Body of pancreas (tissue), 4 donors: ENCODE measurements at places on chromosomes 5 and 9. TPM values are rescaled to one million over a fixed set of nuclear protein-coding genes. Genes with fewer than 3 reads are reported as not detected.

Gene KIF20A
- total RNA-seq: not detected

Gene CARD9
- 0.78 TPM for total RNA-seq

- DNase-seq: no peak
Measured at GRCh38 chr5:79256563-79256962, 20.6 kb downstream of the JMY start.

DNA sequence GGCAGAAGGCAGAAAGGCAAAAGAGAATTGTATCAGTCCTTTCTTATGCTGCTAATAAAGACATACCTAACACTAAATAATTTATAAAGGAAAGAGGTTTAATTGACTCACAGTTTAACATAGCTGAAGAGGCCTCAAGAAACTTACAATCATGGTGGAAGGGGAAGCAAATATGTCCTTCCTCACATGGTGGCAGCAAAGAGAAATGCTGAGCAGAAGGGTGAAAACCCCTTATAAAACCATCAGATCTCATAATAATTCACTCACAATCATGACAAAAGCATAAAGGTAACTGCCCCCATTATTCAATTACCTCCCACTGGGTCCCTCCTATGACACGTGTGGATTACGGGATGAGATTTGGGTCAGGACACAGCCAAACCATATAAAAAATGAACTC lies 312.5 kb upstream of the PTGER4 start:
- DNase-seq: no peak

Gene MARCHF3
- 8.2 TPM for total RNA-seq
